ENCODE measurements at places on chromosomes 7 and 10. TPM values are rescaled to one million over a fixed set of nuclear protein-coding genes. Genes with fewer than 3 reads are reported as not detected.

ADAMTS14 gene
- polyA plus RNA-seq, result 0.33 TPM

- no peak for DNase-seq
Measured at GRCh38 chr7:34453150-34453549, 204.9 kb upstream of the NPSR1 start.

DNA sequence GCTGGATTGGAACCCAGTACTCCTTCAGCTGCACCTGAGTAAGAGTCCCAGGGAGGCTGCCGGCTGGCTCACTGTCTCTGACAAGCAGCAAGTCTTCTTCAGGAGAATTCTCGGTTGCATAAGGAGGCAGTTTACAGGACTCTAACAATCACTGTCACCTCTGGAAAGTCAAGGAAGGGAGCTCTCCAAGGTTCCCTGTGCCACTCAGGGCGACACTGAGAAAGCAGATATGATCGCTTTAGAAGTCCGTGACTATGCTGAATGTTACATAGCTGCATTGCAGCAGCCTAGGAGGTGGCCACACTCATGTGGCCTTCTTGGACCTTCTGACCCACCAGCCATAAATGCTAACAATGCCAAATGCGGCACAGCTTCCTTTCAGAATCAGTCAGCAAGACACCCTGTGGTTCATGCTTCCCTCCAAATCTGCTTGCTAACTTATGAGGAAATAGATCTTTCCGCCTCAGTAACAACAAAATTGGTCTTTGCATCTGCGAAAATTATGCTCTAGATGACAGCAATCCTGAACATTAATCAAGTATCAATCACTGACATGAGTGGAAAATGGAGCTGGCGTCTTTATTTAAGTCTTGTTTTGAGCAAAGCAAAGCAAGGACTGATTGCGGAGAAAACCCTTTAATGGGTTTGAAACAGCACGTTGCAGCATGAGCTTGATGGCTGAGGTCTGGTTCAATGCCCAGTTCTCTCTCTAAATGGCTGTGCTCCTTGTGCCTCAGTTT lies 132.9 kb downstream of the ATXN7L1 start:
- peak; percentile 12 for DNase-seq

DNA sequence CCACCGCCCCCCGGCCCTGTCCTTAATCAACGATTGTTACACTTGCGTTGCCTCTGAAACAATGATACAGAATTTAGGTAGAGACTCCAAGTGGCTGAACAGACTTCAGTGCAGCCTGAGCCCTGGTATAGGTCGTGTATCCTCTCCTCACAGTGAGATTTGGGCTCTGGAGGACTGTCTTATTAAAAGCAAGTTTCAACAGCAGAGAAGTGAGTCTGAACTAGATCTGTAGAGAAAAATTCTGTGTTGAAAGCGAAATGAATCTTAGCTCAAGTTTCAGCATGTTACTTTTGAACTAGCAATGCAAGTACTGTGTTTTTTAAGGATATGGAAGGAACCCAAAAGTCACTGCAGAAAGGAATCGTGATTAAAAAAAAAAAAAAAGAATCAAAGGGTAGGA lies 103.1 kb downstream of the HOXA1 start:
- no peak for DNase-seq

SPDYE11 gene
- not detected for polyA plus RNA-seq

DNA sequence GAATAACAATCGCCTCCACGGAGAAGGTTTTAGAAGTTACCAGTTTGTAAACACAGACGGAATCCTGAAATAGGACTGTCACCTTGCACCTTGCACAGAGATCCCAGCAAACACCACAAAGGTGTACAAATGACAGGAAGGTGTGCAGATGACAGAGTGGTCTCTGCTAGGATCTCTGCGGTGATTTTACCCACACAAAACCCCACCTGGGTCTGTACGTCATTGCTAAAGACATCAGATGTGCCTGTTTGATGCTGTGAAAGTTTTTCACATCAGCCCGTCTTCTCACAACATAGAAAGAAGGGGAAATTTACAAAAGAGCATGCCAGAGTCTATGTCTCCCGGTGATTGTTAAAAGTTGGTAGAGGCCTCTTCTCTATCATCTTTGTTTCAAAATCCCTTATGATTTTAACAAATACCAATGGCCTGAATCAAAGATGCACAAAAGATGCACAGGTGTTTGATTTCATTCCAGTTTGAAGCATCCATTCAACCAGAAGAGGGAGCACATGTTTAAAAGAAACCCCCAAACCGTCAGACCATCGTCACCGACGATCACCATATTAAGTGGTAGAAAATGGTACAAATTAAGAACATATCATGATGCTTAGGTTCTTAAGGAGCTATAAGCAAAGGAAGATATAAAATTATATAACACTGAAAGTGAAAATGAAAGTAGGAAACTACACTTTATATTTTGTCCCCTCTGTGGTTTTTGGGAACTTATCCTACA lies 576.5 kb downstream of the PTPRN2 start:
- DNase-seq, result no peak

ASB10 gene
- not detected for polyA plus RNA-seq

DNA sequence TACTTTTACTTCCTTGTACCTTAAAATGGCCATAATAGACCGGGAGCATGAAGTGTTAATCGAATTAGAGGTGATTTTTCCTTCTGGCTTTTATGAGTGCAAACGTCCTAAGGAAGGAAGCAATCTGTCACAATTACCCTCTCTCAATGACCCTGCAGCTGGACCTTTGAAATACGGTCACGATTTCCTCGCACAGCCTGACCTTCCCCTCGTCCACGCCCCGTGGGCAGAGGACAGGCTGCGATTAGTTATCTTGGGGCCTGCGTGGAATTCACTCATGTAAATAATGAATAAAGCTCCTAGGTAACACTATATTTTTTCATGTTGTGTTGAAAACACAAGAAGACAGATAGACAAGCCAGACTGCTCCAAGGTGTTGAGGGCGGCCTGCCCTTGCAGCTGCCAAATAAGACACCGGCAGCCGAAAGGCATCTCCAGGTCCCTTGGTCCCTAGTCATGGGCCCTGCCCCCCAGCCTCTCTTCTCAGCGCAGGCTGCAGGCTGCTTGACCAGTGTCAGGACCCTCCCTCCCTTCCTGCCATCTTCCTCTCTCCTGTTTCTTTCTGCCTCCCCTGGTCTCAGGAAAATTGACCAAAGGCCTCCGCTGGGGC lies 199.9 kb downstream of the TCERG1L start:
- no peak for DNase-seq

EVX1 gene
- polyA plus RNA-seq, result not detected

GALNT17 gene
- polyA plus RNA-seq, result 6.5 TPM

- DNase-seq, result peak; percentile 38
Measured at GRCh38 chr7:106126170-106126938, 14.2 kb upstream of the SYPL1 start.

UCMA gene
- polyA plus RNA-seq, result not detected

- DNase-seq, result no peak
Measured at GRCh38 chr10:53023411-53023810, 250.8 kb upstream of the MBL2 start.
